CD4-positive, alpha-beta T cell treated with Interleukin-2 at 100 ng/mL for 4 hours (primary cell): ENCODE measurements at places on chromosomes 2 and 18.

- peak; percentile 50 for DNase-seq
These were observed 371.1 kb upstream of the ID2 start for GRCh38 chr2:8310557-8311455.

DNA sequence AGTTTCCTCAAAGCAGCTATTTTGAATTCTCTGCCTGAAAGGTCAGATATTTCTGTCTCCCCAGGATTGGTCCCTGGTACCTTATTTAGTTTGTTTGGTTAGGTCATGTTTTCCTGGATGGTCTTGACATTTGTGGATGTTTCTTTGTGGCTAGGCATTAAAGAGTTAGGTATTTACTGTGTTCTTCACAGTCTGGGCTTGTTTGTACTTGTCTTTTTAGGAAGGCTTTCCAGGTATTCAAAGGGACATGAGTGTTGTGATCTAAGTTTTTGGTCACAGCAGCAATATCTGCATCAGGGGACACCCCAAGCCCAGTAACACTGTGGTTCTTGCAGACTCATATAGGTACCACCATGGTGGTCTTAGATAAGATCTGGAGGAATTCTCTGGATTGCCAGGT, 11.8 kb downstream of the MYO3B start:
- DNase-seq = no peak

DNA sequence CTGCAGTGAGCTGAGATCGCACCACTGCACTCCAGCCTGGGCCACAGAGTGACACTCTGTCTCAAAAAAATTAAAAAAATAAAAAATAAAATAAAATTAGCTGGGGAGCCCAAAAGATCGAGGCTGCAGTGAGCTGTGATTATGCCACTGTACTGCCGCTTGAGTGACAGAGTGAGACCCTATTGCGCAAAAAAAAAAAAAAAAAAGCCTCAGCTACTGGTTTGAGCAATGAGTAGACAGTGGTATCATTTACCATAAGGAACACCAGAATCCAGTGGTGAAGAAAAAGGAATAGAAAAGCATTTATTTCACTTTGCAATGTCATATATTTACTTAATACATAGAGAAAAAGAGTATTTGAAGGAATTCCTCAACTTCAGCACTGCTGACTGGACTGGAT, 3.0 kb downstream of the SAP130 start:
- DNase-seq = no peak

DNA sequence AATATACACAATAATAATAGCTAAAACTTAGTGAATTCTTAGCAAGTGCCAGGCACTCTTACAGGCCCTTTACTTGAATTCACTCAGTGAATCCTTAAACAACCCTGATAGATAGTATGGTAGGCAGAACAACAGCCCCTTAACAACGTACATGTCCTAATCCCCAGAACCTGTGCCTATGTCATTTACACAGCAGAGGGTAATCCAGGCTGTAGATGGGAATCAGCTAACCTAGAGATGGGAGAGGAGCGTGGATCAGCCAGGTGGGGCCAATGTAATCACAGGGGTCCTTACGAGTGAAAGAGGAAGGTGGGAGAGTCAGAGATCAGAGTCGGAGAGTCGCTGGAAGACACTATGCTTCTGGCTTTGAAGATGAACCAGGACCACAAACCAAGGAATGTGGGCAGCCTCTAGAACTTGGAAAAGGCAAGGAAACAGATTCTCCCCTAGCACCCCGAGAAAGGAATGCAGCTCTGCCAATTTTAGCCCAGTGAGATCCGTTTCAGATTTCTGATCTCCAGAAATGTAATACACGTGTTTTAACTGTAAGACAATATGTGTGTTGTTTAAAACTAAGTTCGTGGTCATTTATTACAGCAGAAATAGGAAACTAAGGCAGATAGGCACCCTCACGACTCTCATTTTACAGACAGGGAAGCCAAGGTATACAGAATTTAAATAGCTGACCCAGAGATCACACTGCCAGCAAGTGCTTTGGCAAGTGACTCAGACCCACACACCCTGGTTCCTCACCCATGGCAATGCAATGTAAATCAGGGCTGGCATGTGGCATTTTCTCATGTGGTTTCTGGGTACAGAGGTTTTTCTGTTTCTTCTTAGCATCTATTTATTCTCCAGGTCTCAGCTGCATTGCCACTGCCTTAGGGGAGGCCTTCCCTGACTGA, 68.9 kb downstream of the DOCK10 start:
- peak; percentile 59 for DNase-seq

GRCh38 chr2:233350708-233351107, 3.6 kb upstream of the DGKD start:
- DNase-seq = peak; percentile 55

- DNase-seq = no peak
These were observed 29.1 kb downstream of the CIB4 start for GRCh38 chr2:26612034-26612433.

- no peak for DNase-seq
These were observed 315.4 kb downstream of the CDH2 start for GRCh38 chr18:27861539-27861938.

GRCh38 chr2:18408638-18409037, 151.8 kb downstream of the RDH14 start:
- DNase-seq = no peak

DNA sequence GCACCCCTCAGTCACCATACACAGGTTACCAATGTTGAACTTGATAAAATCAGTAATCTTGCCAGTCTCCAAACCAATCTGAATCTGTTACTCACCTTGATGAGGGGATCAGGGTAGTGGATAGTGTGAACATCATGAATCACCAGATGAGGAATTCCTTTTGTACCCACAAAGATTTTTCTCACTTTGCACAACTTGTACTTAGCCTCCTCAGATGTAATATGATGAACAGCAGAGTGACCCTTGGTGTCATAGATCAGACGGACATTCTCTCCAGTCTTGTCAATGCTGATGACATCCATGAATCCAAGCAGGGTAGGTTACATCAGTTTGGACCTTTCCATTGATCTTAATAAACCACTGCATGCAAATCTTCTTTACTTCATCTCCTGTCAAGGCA, 54.7 kb downstream of the MDH1 start:
- DNase-seq = no peak

- peak; percentile 20 for DNase-seq
These were observed 822 bp downstream of the UBE2E3 start for GRCh38 chr2:180980943-180981911.

- DNase-seq = no peak
These were observed 28.9 kb upstream of the GAREM2 start for GRCh38 chr2:26144031-26144430.
